ENCODE measurements at places on chromosomes 4 and X.

DNA sequence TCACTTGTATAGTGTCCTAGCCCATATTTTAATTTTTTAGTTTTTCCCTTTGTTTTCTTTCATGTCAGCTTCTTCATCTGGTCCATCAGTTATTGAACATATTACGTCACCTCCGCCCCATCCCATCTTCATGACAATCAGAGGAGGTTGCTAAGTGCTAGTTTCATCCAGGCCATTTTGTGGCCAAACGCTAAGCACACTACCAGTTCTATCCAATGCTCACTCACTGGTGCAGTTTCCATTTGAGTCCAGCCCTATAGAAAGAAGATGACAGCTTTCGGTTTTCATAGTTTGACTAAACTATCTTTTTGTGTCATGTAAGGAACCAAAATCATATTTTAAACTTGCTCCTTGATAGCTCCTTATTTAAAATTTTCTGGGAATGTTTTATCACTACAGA lies 304.2 kb downstream of the TENM3 start:
- no peak for DNase-seq

- no peak for DNase-seq
Observed at GRCh38 chrX:56943264-56943663, 52.1 kb downstream of the SPIN3 start.

DNA sequence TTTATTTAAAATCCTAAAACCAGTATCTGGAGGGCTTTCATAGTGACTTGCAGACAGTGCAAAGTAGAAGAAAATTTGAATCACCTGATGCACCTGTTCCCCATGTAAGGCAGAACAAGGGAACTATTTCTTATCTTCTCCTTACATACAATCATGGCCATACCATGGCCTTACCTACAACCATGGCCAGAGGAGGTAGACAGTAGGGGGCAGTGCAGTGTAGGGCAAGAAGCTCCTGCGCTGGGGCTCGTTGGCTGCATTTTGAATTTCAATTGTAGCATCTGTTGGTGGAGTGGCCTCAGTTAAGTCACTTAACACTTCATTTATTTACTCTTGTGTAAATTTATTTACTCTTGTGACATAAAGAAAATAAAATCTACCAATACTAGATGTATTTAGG lies 33.0 kb downstream of the GALNTL6 start:
- DNase-seq: no peak

GRCh38 chrX:14363728-14364127 lies 165.6 kb upstream of the GLRA2 start:
- DNase-seq: no peak

DNA sequence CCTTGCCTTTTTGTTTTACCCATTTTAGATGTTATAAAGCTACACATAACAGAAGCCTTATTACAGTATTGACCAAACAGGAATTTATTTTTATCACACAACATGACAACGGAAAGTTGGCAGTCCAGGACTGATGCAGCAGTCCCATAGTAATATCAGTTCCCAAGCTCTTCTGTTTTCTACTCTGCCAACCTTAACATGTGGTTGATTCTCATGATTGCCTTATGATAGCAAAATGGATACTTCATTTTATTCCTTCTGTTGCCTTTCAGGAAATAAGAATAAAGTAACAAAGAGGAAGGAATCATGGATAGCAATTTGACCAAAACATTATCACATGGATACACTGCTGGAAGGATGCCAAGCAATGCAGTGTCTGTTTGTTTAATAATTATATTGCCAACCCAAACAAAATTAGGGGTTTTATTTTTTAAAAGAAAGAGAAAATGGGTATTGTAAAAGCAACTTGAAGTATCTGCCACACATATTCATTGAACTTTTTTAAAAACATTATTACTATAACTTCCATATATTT lies 275.7 kb downstream of the STPG2 start:
- DNase-seq: no peak

DNA sequence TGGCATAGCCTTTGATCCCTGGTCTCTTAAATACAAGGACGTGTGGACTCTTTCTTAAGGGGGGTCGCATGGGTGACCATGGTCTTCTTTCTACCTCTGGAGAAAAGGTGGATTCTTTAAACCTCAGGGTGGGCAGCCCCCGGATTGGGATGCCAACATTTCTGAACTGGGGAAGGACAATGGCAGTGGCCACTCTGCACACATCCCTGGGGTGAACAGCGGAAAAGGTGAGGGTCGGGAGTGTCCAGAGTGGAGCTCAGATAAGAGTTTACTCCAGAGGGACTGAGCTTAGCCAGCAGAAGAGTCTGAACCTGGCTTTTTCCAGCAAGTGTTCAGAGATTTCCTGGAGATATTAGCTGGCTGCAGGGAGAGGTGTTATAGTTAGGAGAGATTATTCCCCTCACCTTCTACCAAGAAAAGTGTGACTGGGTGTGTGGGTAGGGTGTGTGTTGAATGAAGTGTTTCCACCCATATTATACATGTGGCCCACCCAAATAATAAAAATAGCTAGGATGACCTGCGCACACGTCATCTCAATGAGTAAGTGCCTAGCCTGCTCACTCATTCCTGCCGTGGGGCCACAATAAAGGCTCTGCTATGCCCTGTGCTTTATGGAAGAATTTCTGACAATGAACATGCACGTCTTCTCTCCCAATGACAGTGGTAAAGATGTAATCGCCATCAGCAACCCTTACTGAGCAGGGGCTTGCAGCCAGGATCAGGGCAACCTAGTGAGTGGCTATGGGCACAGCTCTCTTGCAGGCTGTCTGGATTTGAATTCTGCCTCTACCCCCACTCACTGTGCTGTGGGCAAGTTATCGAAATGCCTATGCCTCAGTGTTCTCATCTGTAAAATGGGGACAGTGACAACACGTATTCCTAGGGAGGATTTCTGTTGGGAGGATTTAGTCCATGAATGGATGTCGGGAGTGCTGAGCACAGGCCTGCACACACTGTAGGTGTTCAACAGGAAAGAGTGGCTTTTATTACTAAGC lies 76.6 kb downstream of the SLC2A9 start:
- DNase-seq: no peak

DNA sequence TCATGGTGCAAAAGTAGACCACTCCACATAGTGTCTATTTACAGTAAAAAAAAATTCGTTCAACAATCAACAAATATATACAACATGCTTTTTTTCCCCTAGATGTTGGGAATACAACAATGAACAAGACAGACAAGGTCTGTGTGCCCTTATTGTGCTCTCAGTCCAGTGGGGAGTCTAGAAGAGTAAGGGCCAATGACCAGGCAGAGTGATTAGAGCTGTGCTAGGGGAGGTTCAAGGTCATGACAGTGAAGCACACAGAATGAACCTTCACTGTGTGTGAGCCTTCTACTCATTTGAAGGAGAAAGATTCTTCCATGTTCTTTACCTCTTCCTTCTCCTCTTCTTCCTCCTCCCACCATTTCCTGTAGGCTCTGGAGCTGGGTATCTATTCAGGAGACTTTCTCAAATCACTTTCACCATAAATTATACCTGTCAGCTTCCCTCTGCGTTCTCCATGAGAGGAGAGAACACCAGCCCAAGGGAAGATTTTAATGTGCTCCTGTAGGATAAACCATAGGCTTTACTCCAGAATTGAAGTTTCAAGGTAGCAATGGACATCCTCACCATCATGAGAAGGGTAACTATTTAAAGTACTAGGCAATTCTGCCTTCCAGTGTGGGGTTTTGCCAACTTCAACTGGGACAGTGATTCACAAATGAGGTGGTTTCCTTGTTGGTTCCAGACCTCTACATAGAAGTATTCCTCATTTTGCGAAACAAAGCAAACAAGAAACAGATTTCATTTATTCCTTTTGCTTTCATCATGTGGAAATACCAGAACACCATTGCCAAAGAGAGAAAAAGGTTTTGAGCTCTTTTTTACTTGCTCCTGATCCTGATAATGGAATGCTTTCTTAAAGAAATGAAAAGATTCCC lies 246.9 kb upstream of the GPC4 start:
- no peak for DNase-seq

DNA sequence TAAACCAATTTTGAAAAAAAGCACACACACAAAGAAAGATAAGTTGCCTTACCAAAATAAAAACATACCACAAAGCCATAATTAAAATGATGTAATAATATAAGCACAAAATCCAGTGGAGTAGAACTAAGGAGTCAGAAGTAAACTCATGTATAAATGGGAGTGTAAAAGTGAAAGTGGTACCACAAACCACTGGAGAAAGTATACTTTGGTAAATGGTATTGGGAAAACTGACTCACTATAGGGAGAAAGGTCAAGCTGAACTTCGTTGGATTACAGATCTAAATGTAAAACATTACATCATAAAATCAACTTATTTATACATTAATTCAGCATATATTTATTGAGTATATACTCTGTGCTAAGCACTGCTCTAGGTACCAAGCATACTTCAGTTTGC lies 46.3 kb upstream of the HHIP start:
- no peak for DNase-seq

DNA sequence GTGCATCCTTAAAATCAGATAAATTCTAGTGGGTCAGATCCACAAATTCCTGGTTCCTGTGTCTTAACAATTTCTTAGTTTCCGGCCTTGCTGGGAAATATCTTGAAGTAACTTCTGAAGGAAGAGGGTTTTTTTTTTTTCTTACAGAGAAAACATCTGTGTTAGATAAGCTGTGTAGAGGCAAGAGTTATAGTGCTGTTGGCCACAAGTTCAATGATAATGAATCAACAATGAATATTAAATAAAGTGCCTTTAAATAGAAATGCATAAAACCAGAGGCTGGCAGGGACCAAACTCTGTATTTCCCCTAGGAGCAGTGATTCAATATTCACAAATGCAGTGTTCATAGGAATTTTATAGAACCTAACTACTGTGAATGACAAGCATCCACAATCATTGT lies 711.9 kb upstream of the ATOH1 start:
- no peak for DNase-seq

DNA sequence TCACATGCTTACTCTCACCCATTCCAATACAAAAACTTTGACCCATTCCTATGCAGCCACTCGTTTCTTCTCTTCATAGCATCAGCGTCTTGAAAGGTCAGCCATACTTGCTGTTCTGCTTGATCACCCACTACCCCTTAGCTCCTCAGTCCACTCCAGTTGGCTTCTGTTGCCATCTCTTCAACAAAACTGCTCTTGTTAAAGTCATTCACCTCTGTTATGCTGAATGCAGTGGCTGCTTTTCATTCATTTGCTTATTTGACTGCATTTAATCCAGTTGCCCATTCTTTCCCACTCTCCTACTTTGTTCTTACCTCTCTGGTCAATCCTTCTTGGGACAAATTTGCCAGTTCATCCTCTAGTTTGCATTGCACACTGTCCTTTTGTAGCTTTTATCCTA lies 24.9 kb downstream of the CEP135 start:
- DNase-seq: no peak

- DNase-seq: no peak
Observed at GRCh38 chrX:19107035-19107434, 15.2 kb downstream of the ADGRG2 start.

DNA sequence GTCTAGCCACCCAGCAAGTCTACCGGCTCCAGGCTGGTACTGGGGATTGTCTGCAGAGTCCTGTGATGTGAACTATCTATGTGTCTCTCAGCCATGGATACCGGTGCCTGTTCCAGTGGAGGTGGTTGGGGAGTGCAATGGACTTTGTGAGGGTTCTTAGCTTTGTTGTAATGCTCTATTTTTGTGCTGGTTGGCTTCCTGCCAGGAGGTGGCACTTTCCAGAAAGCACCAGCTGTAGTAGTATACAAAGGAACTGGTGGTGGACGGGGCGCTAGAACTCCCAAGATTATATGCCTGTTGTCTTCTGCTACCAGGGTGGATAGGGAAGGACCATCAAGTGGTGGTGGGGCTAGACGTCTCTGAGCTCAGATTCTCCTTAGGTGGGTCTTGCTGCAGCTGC lies 306.4 kb upstream of the POF1B start:
- no peak for DNase-seq

Measured in stimulated activated CD4-positive, alpha-beta T cell treated with anti-CD3 and anti-CD28 coated beads, Interleukin-12 subunit alpha, Interleukin-12 subunit beta, amount 100 ng/mL, for 4 hours (primary cell).